ENCODE measurements at places on chromosomes 1 and 21. TPM values are rescaled to one million over a fixed set of nuclear protein-coding genes. Genes with fewer than 3 reads are reported as not detected.

Gene OR2T2
- not detected for total RNA-seq

Gene NECTIN4
- total RNA-seq: not detected

DNA sequence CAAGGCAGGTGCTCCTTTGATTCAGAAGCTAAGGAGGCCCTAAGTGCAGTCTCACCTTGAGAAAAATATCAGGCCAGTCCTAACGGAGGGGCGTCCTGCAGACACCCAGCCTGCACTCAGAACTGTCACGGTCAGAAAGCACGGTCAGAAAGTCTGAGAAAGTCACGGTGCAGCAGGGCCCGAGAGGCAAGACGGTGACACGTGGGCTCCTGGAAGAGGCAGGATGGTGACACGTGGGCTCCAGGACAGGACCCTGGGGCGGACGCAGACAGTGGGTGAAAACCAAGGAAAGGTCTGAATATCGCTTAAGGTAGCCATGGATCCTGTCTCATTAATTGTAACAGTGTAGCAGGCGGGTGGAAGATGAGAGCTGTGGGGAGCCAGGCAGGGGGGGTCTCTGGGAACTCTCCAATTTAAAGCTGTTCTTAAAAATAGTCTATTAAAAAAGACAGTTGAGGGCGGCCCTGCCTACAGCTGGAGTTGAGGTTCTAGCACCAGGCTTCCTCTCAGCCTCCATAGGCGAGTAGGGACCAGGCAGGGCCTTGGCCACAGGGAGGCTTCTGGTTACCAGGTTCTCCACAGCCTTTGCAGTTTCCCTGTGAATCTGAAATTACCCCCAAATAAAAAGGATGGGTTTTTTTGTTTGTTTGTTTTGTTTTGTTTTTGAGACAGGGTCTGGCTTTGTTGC is 65.2 kb downstream of the FAAP20 start:
- DNase-seq: no peak

DNA sequence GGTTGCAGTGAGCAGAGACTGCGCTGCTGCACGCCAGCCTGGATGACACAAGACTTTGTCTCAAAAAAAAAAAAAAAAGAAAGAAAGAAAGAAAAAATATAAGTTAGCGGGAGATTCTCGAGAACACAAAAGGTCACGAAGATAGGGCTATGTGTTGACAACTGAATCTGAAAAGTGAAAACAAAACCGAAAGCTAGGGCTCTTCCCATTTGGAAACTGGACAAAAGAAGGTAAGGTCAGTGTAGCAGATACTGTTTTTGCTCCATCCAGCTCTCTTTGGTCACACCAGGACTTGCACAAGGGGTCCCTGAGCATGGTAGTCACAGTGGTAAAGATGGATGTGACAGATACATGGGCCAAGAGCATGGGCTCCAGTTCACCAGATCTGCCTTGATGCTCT is 60.4 kb upstream of the MAP10 start:
- no peak for DNase-seq

Data from endodermal cell (in vitro differentiated cells).